NCI-H2107 (cell line): ENCODE measurements at places on chromosomes 4 and X.

DNA sequence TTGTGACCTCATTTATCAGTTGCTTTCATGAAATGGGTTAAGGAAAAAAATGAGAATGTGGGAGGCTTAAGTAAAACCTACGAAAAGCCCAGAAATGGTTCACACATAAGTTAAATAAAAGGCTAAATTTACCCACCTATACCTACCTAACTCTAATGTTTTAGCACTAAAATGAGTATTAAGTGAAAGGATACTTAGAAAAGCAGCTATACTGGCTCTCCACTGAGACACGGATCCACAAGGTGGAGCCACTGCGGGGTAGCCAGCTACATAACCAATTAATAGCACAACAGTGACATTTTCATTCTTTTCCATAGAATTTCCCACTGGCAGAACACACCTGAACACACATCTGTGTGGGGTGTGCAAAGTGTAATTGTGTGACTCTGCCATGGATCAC is 101.9 kb downstream of the MAML3 start:
- DNase-seq: no peak

GRCh38 chr4:158729716-158730559 is 6.7 kb upstream of the PPID start:
- peak; percentile 14 for DNase-seq

- no peak for DNase-seq
Observed at GRCh38 chr4:118034053-118034785, at the start of gene NDST3. Gene NDST3 (plus strand): TSS chr4:118034486. CDS start chr4:118053911, 19,425 bp downstream.

DNA sequence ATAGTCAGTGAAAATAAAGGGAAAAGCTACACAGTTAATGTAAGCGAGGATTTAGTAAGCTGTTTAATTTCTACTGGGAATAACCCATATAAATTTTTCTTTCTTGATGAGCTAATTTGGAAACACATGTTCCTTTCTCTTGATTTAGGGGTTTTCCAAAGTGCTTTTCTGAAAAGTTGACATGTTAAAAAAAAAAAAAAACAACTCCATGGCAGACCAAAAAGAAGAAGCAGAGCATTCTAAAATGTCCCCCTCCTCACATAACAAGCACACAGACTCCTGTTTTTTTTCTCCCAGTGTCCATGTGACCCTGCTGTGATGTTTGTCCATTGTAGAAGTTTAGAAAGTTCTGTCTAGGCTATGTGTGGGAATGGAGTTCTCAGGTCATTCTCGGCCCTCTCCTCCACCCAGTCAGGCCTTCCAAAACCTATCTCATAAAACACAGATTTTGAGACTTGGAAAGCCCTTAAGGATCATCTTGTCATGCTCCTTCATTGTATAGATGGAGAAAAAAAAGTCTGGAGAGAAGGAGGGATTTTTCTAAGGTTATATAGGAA is 792 bp downstream of the CLIC2 start:
- no peak for DNase-seq

DNA sequence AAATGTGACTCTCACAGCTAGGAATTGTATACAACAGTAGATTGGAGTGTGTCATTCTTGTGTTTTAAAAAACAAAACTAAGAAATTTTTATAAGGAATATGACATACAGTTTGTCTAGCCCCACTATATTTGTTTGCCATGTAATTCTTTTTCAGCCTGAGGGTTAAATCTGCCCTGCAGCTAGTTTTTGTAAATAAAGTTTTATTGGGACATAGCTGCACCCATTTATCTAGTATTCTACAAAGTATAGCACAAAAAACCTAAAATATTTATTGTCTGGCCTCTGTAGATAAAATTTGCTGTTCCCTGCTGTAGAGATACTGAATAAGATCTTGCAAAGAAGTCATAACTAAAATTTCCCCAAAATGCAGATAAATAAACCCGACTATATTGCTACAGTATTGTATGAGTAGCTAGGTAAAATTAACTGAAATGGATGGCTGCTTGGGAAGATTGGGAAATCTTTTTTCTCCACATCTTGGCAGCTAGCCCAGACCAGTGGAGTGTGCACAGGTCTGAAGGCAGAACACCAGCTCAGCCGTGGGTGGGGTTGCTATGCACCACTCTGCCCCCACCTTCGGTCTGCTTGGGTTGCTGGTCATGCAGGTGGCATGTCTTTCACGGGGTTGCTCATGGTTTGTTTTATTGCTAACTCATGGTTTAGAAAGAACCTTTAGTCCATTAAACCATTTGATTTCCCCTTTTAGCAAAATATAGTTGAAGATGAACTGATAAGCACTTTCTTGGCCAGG is 127.9 kb downstream of the KLHL8 start:
- DNase-seq: peak; percentile 11

DNA sequence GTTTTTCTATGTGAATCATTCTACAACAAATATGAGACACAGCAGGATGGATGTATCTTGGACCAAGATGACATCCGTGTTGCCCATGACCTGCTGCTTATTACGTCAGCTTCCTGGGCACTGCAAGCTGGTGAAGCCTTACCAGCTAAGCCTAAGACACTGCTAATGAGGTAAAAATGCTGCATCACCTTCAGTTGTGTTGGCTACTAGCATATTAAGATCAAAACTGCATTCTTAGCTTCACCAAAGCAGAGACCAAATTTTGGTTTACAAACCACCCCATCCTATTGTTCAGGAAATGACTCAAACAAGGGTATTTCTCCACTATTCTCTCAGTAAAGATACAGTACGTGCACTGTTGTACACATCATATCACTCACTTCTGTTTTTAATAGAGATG is 50.3 kb downstream of the MAML3 start:
- DNase-seq: no peak

DNA sequence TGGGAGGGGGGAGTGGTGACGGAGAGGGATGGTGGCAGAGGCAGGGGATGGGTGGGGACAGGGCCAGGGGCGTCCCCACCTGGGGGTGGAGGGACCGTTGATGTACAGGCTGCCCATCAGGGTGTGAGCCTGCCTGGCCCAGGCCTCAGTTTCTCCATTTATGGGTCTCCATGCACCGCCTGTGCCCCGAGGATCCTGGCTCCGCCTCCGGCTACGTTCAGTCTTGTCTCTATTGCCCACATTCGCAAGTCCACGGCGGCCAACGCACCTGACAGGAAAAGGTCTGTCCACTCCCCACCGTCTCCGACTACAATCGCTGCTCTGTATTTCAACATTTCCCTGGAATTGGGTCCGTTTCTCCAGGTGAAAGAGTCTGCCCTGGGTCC is 96.3 kb upstream of the NKX1-1 start:
- no peak for DNase-seq

GRCh38 chrX:22087011-22087557 is 55.0 kb downstream of the PHEX start:
- DNase-seq: no peak

- no peak for DNase-seq
Observed at GRCh38 chr4:71303287-71303686, 35.5 kb upstream of the SLC4A4 start.

DNA sequence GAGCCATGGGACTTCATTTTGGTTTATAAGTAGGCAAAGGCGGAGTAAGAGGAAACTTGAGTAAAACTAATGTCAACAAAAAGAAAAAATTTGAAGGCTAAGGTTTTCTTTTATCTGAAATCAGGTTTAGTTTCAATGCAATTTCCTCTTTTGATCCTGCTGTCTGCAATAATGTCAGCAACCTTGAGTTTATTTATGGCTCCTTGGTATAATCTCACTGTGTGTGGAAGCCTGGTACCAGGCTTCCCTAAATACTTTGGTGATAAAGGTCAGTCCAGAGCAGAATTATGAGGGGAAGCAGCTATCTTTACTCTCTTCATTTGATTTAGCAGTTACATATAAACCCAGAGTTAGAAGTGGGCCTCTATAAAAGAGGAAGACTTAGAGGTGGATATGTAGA is 57.8 kb downstream of the NDNF start:
- DNase-seq: no peak

- no peak for DNase-seq
Observed at GRCh38 chr4:165625281-165625680, 246.5 kb downstream of the CPE start.

DNA sequence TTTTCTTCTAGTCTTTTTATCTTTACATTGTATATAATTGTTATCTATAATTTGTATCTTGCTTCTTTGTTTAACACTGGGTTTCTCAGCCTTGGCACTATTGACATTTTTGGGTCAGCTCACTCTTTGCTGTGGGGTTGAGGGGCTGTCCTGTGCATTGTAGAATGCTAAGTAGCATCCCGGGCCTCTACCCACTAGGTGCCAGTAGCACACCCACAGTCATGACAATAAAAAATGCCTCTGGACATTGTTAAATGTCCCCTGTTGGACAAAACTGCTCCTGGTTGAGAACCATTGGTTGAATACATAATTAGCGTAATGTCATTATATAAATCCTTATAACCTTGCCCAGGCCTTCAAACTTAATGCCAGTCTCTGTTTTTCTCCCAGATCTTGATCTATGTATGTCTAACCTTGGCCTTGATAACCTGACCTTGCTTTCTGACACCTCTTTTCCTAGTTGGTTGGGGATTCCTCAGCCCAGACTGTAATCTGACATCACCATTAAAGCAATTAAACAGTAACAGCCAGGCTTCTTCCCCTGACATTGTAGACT is 46.1 kb downstream of the DCX start:
- DNase-seq: no peak

DNA sequence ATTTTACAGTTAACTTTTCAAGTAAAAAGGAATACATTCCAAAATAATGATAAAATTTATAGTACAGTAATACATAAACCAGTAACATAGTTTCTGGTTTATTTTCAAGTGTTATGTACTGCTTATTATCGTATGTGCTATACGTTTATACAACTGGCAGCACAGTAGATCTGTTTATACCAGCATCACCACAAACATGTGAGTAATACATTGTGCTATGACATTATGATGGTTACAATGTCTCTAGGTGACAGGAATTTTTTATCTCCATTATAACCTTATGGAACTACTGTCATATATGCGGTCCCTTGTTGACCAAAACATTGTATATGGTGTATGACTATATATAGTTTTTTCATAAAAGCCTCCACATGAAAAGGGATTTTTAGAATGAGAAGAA is 256.9 kb downstream of the ANKRD50 start:
- no peak for DNase-seq

DNA sequence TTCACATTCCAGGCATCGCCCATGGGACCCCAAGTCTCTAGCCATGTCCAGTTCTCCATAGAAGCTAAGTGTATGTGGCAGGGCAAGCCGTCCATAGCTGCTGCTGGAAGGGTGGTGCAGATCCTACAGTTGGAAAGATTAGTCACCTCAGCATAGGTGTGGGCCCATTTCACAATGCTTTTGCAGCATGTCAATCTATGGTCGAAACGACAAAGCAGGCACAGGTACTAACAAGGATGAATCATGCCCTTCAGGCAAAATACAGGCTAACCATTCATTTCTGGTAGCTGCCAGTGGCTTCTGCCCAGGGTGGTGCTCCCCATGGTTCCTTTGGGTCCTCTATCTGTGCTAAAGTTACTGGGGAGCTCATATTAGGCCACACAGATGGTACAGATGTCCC is 225.2 kb downstream of the ADGRL3 start:
- DNase-seq: no peak

DNA sequence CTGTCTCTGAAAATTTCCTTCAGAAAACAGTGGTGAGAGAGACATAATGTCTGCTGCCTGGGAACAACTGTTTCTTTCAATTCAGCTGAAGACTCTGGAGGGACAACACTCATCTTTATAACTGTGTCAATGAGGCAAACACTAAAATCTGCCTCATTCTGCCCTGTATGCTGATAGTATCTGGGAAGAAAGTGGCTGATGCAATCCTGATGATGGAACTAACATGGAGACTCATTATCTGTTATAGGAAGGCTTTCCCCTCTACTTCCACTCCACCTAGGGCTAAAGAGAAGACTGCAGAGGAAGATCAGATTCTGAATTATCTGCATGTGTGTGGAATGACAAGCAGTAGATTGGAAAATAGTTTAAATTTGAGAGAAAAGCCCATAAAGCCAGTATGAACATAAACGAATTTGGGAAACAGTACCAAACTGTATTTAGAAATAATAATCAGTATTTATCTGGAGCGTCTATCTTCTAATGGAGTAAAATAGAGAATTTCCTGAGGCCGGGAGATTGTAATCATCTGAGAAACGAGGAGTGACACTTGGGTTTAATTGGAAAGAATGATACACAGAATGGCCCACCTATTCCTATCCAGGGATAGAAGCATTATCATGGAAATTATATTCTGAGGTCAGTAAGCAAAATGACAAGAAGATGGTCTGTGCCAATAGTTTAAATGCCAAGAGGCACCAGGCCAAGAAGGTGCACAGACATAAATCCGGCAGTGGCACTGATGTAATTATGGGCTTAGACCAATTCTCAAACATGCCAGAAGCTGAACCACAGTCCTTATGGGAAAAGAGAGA is 85.4 kb downstream of the SHISA3 start:
- no peak for DNase-seq

DNA sequence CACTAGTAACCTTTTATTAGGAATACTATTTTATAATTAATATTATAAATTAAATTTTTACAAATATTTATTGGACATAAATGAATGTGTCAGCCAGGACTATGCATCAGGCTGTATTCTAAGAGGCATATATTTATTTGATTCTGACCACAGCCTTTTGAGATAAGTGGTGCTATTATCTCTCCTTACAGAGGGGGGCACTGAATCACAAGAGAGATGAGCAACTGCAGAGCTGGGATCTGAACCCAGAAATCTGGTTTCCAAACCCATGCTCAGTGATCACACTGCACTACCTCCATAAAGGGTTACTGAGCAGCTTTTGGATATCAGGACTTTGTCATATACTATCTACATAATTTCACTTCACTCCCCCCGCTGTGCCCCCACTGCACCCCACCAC is 322.0 kb downstream of the TMA16 start:
- no peak for DNase-seq

DNA sequence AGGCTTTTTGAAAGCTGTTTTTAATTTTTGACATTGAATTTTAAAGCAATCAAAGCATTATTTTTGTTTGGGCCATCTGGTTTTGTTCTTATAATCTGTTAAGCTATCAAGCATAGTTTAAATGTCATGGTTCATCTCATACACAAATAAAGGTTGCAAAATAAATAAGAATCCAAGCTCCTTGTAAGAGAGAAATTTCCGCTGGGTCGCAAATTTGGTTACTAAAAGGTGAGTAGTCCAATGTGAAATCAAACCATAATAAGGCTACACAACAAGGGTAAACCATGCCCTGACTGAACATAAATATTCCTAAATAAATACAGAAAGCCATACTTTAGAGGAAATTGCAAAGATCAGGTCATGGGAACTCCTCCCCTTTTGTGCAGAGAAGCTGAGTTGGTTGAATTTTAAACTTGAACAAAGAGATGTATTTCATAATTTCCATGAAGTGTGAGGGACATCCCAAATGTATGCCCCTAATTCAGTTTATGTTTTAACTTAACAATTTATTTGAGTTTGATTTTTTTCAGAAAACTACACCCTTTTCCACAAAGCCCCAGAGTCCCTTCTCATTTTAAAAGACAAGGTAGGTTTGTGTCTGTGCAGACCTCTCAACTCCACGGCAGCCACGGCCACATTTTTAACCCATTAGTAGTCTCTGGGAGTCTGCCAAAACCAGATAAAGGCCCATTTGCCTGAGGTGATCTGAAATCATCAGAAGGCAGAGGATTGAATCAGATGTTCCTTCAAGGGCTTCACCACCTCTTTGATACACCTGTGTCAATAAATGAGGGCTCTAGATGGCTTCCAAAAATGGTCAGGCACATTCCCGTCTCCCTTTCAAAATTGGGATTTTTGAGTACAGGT is 85.2 kb downstream of the PLAC1 start:
- no peak for DNase-seq

GRCh38 chr4:17717301-17717700 is 64.1 kb downstream of the FAM184B start:
- no peak for DNase-seq
